ENCODE measurements at places on chromosomes 13 and 19.

GRCh38 chr13:113398963-113399754 lies 35.2 kb upstream of the GRTP1 start:
- DNase-seq, result no peak

DNA sequence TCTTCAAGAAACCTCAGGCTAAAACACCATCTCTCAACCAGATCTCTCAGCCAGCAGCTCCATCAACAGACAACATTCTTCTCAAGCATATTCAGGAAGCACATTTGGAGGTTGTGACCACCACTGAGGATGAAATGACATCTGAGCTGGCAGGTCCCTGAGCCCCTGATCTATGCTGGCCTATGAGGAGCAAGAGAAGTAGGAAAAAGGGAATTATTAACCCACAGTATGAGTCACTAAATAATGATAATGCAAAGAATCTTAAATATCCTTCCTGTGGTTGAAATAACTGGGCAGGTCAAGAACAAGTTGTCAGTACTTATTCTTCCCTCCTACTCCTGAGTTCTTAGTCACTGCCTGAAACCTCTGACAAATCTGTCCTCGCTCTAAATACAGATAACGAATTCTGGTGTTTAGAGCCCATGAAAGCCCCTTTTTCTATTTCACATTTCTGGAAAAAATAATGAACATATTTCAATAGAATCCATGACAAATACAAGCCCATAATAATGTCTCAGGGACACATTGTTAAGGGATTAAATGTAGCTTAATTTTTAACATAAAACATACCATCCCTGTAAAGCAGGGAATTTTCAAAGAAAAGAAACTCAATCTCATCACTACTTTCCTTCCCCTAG lies 225.8 kb upstream of the IRS2 start:
- DNase-seq, result no peak

- no peak for DNase-seq
Measured at GRCh38 chr19:47470447-47471195, 1.1 kb downstream of the SLC8A2 start.

- peak; percentile 64 for DNase-seq
Measured at GRCh38 chr19:2475018-2475701, 767 bp upstream of the GADD45B start.

- no peak for DNase-seq
Measured at GRCh38 chr13:71626421-71627117, 240.4 kb downstream of the DACH1 start.

DNA sequence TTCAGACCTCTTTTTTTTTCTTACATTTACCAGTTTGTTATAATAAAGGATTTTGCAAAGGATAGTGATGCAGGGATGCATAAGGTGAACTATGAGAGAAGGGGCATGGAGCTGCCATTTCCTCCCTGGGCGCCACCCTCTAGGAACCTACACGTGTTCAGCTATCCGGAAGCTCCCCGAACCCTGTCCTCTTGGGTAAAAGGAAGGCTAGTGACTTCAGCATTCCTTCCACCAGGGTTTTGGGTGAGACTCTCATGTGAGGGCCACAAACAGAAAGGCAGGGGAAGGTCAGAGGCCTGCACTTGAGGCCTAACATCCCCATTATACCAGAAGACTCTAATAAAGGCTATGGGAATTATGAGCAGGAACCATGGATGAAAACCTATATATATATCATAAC lies 57.3 kb downstream of the IFT88 start:
- DNase-seq, result no peak

DNA sequence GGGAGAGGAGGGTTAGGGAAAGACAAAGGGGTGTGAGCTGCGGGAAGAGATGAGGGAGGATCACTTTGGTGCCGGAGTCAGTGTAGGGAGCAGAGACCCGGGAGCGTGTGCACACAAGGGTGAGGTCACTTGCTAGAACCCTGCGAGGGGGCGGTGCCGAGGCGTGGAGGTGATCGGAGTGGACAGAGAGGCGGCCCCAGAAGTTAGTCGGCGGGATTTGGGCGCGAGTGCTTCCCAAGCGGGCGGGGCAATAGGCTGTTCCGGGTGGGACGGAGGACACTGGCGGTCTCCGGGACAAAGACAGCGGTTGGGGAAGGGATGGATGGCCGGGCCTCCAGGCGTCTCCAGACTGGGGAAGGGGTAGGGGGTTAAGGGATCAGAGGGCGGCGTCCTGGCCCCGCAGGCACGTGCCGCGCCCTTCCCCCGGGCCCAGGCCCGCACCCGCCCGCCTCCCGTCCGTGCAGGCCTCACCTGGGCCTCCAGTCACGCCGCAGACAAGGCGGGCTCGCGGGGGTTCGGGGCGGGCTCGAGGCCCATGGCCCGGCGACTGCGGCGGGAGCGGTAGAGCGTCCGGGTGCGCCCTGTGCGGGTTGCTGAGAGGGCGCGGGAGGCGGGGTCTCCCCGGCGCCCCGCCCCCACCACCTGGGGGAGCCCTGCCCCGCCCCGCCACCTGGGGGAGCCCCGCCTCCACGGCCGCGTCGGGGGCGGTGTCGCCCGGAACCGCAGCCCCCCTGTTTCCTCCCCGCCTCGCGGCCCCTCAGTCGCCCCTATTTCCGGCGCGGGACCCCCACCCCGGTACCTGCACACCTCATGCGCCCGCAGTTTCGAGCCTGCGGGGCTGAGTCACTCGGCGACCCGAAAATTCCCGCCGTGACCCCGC lies at the start of gene LPAR2:
TSS of gene LPAR2 (minus strand) at position 600 of the 880 bp plus-strand sequence. CDS start 945 bp downstream, outside the sequence.
- DNase-seq, result peak; percentile 71

- no peak for DNase-seq
Measured at GRCh38 chr13:25971047-25971446, 80.8 kb downstream of the SHISA2 start.
